EH (cell line): ENCODE measurements at places on chromosomes 6 and 20.

DNA sequence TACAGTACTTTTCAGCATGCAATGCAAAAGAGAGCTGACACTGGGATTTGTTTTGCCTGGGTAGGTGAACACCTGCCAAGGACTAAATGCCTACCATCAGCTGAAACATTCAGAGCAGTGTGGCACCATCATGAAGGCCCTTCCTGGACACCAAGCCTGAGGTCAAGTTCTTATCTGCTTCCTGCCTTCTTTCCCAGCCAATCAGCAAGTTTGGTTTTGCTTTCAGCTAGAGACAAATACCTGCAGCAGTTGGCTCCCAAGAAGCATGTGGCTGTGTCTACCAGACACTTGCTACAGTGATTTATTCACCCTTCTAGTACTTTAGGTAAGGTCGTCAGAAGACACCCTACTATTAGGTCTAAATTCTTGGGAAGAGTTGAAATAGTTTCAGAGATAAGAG is 112.8 kb downstream of the TBX18 start:
- DNase-seq = peak; percentile 9

DNA sequence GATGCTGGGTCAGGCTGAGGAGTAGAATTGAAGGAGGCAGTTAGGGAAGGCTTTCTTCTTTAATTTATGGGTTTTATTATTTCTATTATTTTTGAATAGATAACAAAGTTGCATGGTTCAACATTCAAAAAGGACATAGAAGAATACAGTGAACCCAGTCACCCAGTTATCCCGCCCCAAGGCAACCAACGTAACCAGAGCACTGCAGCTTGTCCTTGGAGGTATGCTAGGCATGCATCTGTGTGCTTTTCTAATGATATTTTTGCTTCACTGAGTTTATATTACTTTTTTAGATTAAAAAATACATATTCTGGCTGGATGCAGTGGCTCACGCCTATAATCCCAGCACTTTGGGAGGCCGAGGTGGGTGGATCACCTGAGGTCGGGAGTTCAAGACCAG is 47.4 kb upstream of the DSN1 start:
- DNase-seq = peak; percentile 59

GRCh38 chr6:125791820-125792165 is 1.0 kb downstream of the NCOA7 start:
- DNase-seq = no peak

GRCh38 chr6:116969211-116969863 is 92.3 kb downstream of the RFX6 start:
- DNase-seq = peak; percentile 56

- no peak for DNase-seq
Observed at GRCh38 chr6:7240351-7240750, 72.6 kb downstream of the SSR1 start.

DNA sequence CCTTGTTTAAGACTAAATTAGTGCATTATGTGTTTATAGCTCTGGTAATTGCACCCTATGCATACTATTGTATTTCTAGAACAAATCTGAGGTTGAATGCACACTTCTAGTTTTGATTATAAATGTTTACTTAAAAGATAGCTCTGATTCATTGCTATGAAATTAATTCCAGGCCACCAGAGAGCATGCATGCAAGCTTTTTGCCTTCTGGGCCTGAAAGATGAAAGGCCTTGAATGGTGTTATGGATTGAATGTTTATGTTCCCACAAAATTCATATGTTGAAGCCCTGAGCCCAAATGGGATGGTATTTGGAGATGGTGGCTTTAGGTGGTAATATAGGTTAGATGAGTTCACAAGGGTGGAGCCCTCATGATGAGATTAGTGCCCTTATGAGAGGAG is 695.0 kb upstream of the MAP3K7 start:
- DNase-seq = no peak

DNA sequence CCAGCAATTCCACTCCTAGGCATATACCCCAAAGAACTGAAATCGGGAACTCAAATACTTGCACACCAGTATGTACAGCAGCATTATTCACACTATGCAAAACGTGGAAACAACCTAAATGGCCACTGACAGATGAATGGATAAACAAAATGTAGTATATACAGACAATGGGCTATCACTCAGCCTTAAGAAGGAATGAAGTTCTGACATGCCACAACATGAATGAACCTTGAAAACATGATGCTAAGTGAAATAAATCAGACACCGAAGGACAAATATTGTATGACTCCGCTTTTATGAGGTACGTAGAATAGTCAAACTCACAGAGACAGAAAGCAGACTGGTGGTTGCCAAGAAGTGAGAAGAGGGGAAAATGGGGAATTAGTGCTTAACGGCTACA is 59.1 kb upstream of the CCN6 start:
- no peak for DNase-seq

DNA sequence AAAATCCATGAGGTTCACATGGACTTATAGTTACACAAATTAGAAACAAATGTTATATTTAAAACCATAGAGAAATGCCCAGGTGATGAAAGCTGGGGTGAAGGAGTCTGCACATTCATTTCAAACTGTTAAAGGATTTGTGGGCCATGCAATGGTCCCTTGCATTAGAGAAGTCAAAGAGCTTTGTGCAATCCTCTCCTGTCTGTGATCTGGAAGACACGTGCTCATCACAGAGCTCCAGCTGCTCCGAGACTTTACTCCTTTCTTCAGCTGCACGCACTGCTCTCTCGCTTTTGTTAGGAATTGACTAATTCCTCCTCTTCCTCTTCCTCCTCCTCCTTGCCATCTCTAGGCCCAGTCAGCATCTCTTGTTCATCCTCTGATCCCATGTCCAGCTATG is 4.1 kb upstream of the AIF1 start:
- no peak for DNase-seq

GRCh38 chr6:91879386-91879995 is 1292.6 kb upstream of the MAP3K7 start:
- DNase-seq = no peak

GRCh38 chr6:135397172-135397952 is 100.2 kb downstream of the AHI1 start:
- no peak for DNase-seq

DNA sequence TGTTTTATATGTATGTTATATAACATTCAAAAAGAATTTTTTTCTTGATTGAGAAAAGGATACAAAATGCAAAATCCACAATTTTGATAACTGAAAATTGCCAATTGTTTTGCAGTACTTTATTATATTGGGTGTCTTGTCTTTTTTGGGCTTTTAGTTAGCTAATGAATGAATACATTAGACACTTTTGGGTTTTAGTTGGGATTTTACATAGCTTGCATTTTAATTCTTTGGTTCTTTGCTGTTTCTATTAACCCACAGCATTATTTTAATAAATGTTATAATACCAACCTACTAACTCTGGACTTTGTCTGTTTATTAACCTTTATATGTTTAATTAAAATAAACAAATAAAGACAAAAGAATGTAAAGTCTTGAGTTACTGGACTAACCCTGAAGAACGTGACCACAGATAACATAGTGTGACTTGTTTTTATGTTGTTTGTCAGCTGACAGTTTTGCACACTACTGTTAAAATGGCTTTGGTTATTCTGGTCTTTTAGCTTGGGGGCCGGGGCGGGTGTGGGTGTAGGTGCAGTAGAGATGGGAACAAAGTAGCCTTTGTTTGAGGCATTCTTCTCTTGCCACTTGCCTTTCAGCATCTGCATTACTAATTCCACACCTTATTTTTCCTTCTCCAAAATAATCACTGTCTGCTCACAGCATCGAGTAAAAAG is 159.1 kb downstream of the QKI start:
- DNase-seq = no peak

- DNase-seq = no peak
Observed at GRCh38 chr6:167751579-167752115, 75.1 kb upstream of the AFDN start.

DNA sequence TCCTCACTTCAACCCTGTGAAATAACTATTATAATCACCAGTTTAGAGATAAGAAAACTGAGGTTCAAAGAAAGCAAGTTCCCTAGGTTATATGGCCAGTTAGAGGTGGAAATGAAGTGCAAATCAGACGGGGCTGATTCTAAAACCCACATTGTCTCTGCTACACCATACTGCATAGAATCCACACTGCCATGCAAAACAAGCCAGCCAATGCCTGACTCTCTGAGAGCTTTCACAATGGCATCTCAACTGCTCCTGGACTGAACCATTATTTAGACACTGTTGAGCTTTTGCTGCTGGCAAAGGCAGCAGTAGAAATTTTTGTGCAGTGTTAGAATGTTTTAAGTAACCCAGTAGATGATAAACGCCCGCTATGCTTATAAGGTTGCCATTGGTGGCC is 195.2 kb upstream of the CNR1 start:
- DNase-seq = no peak

GRCh38 chr6:157486572-157486971 is 105.6 kb downstream of the ZDHHC14 start:
- no peak for DNase-seq

GRCh38 chr20:46883892-46884291 is 10.8 kb upstream of the EYA2 start:
- DNase-seq = no peak

DNA sequence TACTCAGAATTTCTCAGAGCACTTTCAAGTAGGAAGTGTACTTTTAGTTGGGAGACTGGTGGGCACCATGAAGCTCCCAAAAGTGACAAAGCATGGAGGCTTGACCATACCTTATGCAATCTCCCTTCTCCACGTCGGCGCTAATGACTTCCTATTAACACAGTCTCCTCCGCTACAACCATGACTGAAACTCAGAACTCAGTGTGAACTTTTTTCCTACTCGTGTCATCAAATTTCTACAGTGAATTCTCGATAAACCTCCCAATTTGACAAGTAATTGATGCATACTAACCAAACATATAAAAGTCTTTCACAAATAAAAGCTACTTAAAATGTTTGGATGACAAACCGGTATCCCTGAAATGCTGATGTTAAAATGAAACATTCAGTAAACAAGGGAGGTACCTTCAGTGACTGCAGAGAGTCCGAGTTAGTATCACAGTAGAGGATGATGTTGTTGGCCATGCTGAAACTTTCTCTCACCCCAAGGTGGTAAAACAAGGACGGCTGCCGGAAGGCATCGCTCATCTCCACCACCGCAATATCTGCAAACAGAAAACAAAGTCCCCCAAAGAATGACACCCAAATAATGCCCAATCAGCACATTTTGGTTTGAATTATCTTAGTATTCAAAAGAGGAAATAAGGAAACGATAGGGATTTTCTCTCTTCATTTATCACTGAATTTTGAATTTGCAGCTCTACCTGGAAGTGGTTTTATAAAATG is 72.1 kb downstream of the MAP3K5 start:
- no peak for DNase-seq

GRCh38 chr6:111870051-111870741 is 3.1 kb downstream of the FYN start:
- no peak for DNase-seq

DNA sequence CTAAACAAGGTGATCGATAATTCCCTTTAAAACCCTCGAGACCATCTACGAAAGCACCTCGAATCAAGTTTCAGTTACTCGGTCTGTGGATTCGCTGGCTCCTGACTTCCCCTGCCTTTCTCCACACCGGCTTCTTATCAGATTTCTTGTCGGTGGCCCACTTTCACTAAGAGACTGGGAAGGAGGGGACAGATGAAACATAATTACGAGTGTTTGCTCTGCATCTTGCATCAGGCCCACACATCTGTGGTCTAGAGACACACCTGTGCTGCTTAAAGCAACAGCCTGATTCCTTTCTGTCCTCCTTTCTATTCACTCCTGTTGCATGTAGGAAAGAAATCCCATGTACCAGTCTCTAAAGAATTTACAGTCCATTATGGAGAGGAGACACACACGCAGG is 37.7 kb downstream of the INSM1 start:
- DNase-seq = no peak

- peak; percentile 79 for DNase-seq
Observed at GRCh38 chr20:47950124-47950912, 165.0 kb upstream of the SULF2 start.

- no peak for DNase-seq
Observed at GRCh38 chr20:44050925-44051660, 135.9 kb downstream of the JPH2 start.

DNA sequence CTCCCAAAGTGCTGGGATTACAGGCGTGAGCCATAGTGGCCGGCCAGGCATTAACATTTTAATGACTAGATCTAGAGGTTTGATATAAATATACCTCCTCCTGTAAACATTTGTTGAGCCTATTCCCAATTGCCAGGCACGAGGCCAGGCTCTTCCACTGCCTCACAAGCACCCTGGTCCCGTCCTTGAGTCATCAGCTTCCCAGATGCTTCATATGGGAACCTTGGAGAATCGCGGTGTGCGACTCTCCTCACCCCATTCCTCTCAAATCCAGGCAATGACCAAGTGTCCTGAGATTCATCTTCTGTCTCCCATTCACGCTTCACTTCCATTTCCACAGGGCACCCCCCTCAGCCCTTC is 35.9 kb upstream of the PIM1 start:
- peak; percentile 99 for DNase-seq

DNA sequence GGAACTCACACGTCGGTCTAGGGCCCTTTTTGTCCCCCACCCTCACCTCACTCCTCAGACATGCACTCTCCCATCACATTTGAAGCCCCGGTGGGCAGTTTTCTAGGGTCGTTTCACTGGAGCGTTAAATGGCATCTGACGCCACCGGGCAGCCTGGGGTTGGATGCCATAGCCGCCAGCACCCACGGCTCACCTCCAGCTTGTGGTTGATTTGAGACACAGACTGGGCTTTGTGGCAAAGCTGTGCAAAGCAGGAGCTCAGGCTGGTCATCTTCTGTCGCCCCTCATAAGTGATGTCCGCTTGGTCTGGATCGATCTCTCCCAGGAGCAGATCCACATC is 530 bp downstream of the GOPC start:
- DNase-seq = no peak

DNA sequence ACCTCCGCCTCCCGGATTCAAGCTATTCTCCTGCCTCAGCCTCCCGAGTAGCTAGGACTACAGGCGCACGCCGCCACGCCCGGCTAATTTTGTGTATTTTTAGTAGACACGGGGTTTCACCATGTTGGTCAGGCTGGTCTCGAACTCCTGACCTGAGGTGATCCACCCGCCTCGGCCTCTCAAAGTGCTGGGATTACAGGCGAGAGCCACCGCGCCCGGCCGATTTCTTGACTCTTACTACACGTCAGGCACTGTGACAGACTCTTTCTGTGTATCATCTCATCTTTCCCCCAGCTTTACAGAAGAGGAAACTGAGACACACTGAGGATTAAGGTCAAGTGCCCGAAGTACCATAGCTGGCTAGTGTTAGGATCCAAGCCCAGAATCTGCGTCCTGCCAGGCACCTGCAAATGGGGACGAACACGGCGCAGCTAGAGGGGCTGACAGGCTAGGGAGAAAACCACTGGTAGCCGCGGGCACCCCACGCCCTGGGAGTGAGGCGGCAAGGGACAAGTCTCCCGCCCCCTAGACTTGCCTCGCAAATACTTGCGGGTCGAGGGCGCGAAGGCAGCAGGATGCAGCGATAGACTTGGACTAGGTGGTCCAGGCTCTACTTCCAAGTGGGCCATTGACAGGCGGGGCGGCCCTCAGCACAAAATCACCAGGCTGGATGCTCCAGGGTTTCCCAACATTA is 1.1 kb upstream of the TAF8 start:
- no peak for DNase-seq

DNA sequence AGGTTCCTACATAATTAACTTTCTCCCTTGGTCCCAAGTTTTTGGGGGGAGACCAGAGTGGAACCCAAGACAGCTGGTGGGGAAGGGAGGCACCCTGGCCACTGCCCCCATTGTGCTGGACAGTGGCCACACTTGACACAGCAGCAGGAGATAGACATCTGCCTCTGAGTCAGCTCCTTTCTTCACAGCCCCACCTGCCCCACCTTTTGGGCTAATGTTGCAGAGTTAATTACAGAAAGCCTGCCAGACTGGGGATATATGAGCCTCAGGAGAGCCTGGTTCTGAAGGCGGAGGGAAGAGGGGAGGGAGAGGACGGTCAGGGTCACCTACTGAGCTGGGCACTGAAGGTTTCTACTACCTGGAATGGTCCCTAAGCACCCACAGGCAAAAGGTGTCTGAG is 50.6 kb downstream of the MAFB start:
- DNase-seq = no peak
